ENCODE measurements at places on chromosomes 2 and 18.

- DNase-seq: no peak
Measured at GRCh38 chr2:182929972-182930371, 63.5 kb upstream of the FRZB start.

DNA sequence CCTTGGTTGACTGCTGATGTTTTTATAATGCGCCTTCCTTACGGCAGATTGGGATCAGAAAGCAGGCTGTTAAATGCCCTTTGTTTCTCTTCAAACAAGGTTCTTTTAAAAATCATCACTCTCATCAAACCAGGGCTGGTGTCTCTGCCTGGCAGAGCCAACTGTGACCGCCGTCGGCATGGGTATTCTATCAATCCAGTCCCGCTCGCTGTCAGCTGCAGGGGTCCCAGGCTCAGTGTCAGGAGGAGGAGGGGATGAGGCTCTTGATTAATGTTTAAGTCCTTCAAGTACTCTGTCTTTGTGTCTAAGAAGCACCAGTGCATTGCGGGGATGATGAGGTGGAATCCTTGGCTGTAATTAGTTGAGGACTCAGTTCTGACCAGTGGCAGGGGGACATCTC, 348.1 kb downstream of the RNF144A start:
- DNase-seq: no peak

DNA sequence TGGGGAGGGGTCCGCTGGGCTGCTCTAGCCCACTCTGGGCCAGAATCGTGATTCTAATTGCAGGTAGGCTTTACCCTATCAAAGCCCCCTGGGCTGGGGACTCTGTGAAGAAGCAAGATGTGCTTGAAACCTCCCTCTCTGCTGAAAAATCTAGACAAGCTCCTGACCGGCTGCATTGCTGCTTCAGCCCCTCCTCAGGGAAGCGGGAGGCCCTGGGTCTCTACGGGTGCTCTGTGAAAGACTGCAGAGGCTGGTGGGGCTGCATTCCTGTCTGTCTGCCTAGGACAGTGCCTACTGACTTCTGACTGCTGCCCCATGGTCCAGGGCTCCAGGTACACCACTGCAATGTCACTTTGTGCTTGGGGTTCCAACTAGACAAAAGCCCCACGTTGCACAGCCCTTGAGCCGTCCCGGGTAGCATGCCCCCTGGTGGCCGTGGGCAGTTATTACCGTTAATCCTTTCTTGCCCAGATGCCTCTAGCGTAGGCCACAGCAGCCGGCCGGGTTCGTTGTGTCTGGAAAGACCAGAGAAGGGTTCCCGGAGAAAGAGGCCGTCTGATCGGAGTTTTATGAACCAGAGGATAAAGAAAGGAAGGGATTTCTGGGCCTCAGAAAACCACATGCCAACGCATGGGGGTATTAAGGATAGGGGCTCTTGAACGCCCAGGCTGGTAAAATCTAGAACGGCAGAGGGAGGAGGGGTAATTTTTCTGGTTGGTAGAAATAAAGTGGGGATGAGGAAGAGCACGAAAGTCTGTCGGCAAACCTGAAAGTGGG, 15.9 kb upstream of the C1QL2 start:
- no peak for DNase-seq

DNA sequence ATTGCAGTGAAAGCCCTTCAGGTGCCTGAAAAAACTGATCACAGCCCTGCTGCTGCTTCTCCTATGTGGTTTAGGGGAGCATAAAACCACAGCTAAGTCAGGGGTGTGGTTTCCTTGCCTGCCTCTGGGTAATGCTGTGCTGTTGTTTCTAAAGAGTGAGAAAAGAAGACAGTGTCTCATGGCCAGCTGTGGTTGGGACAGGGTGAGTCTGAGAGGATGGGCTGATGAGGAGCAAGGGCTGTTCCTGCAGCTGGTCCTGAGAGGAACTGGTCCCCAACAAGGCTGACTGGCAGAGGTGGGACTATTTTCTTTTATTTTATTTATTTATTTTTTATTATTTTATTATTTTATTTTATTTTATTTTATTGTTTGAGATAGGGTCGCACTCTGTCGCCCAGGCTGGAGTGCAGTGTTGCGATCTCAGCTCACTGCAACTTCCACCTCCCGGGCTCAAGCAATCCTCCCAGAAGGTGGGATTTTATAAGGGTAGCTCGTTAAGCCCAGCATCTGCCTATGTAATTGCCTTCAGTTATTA, 236.7 kb downstream of the FHOD3 start:
- no peak for DNase-seq

DNA sequence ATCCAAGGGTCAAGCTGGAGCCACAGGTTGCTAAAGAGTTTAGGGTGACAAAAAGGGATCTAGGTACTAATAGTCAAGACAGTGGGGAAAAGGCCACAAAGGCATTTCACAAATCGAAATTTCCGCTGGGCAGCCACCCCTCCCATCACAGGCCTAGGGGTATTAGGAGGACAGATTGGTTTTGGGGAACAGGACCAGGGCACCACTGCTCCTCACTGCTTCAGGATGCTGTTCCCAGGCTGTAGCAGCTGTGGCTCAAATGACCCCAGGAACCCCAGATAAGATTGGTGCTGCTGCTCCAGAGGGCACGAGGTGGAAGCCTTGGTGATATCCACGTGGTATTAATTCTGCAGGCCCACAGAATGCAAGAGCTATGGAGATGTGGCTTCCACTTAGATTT, 22.7 kb downstream of the KLHL23 start:
- no peak for DNase-seq

- peak; percentile 51 for DNase-seq
Measured at GRCh38 chr2:178522950-178523595, 42.8 kb downstream of the PLEKHA3 start.

- DNase-seq: no peak
Measured at GRCh38 chr2:219675221-219675620, 47.8 kb downstream of the SLC4A3 start.

- no peak for DNase-seq
Measured at GRCh38 chr2:104871649-104871971, 17.7 kb downstream of the POU3F3 start.

DNA sequence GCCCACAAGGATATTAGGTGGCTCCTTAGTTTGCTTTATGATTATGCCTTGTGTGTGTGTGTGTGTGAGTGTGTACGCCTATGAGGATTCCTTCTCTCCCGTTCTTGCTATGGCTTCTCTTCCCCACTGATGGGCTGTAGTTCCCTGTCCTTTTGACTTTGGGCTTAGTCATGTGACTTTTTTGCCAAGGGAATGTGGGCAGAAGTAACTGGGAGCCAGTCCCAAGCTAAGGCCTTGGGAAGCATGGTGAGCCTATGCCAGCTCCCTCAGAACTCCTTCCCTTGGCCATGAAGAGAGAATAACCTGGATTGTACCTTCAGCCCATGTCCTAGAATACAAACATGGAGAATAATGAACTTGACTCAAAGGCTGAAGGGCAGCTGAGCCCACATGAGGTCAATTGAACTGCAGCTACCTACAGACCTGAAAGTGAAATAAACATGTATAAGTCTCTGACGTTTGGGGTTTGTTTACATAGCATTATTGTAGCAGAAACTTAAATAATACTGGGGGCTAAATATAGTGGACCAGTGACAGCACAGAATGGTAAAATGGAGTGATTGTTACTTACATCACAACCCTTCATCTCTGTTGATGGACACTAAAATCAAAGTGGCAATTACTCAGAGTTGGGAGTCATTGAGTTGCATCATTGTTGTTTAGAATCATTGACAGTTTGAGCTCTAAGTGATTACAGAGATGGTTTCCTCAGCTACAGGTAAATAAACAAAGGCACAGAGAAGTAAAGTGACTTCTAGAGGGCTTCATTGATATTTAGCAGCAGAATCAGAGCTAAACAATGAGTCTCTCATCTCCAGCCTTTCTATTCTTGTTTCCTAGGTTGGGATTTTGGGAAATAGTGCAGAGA, 15.3 kb upstream of the IL36G start:
- DNase-seq: no peak

DNA sequence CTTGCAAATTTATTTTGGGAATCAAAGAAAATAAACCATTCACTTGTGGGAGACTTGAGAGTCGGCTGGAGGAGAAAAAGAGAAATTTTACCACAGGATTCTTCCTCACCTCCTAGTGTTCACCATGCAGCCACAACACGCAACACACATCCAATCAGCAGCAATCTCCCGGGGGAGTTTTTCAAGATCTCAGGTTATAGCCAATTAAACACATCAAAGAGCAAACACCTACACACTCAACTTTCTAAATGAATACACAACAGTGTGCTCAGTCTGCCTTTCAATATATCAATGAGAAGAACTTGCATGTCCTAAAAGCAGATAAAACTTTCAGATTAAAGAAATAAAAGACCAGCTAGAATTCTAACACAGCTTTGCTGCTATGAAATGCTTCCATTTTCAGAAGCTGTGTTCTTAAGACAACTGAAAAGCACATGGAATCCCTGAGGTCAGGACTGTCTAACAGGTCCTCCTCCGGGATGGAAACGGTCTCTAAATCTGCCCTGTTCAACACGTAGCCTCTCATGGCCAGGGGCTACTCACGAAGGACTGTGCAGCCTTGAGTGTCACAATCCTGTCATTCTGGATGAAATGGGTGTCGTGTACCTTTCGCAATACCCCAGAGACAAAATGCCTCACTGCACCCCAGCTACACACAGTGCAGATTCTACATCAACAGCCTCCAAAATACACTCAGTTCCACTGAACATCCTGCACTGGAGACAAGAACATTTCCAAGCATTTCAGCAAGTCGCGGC, 84.2 kb downstream of the ZNF516 start:
- DNase-seq: no peak

DNA sequence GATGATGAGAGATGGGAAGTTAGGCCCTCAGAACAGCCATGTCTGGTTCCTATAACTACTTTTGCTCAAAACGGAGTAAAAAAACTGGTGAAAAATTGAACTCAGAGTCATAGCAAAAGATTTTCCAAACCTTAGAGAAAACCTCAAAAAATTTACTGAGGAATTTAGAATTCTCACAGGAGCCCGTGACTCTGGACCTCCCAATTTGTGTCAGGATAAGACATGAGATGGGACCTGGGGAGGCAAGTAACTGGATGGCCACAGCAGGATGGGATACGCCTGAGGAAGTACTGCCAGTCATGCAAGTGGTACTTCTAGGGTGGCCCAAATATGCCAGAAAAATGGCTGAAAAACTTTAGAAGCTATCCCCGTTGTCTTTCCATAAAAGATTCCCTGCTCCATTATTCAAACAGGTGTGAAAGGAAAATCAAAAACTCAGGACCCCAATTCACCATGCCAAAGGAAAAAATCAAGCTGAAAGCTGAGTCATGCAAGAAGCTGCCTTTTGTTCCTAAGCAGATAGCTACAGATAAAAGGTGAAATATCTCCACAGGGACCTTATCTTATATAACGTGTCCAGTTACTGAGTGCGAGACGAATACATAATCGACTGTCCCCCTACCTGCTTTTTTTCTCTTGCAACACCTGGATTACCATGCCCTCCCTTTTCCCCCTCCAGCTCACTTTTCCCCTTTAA, 34.1 kb upstream of the LIPG start:
- no peak for DNase-seq

DNA sequence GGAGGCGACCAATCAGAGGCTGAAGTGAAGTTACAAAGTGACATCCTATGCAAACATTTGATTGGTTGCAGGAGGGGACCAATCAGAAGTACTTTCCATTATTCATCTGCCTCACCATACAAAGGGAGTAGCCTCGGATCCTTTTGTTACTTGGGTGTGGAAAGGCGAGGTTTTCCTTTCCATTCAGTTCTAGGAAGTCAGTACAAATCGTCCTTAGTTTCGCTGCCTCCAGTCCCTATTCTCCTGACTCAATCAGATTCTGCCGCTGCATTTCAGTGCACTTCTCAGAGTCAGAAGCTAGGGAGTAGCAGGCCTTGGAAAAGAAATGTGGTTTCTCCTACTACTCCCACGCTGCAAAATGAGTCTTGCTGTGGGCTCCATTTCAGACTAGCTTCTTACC, 149.4 kb downstream of the DTNA start:
- no peak for DNase-seq

DNA sequence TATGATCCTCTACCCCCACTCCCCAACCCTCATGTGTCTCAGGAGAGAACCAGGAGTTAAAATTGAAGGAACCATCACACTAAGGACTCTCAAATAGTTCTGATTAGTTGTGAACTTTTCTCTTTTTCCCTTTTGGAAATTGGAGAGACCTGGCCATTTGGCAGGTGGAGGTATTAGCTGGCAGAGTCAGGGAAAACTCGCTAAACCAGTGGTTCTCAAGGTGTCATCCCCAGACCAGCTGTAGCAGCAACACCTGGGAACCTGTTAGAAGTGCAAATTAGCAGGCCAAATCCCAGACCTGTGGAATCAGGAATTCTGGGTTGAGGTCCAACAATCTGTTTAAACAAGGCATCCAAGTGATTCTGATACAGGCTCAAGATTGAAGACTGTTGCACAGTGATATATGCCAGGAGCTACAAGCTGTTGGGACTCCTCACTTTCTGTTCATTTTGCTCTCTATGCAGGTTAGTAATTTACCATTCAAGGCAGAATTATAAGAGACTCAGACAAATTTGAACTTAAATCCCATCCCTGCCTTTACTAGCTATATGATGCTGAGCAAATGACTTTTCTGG, 2.8 kb upstream of the TMEM131 start:
- no peak for DNase-seq

DNA sequence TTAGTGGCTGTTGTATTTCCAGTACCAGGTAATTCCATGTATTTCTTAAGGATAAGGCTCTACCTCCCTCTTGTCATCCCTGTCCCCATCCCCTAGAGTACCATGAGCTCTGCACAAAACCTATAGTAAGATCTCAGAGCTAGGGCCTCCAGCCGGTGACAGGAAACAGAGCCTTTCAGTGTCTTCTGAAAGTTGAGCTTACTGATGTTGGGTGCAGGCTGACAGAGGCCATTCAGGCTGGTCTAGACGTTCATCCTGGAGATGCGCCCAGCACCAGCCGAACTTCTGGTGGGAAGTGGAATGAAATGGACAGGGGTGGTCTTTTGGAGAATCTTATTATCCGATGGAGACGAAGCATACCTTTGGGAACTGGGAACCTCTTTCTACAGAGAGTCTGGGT, 16.7 kb upstream of the LYPD6B start:
- DNase-seq: no peak

GRCh38 chr2:176675271-176675949, 406.2 kb downstream of the MTX2 start:
- no peak for DNase-seq

DNA sequence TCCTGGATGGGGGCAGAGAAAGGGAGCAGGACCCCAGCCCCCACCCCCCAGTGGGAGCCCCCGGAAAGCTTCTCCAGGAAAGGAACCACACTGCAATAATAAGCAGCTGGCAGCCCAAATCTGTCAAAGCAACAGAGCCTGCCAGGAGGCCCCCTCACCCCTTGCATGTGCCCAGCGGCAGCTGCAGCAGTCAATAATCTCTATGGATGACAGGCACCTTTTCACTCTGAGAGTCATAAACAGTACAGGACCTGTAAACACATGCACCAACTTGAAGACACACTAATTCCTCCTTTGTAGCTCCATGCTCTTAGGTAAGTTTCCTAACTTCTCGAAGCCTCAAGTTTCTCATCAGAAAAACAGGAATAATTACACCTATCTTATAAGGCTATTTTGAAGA, 26.2 kb upstream of the KDM3A start:
- no peak for DNase-seq

DNA sequence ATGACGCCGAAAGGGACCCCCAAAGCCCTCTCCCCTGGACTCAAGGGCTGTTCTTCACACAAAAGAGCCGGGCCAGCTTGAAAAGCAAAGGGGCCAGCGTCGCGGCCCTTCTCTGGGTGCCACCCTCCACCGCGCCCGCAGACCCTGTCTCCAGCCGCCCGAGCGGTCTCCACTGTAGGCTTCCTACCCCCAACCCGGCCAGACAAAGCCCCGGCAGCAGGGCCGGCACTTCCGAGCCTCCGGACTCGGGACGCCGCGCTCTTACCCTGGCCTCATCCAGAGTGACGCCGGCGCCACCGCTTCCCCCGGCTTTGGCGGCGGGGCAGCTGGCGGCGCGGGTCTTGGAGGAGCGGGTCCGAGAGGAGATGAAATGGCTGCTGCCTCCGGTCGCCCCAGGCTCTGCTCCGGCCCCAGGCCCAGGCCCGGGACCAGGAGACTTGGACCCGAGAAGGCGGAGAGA, 603 bp downstream of the ATAD2B start:
- DNase-seq: peak; percentile 32
